ENCODE measurements at places on chromosomes 6 and 20.

- DNase-seq, result no peak
Measured at GRCh38 chr6:144730088-144730645, 445.0 kb downstream of the UTRN start.

- DNase-seq, result no peak
Measured at GRCh38 chr20:52490711-52491430, 299.3 kb upstream of the ZFP64 start.

- DNase-seq, result no peak
Measured at GRCh38 chr6:33827546-33828451, 24.0 kb upstream of the MLN start.

DNA sequence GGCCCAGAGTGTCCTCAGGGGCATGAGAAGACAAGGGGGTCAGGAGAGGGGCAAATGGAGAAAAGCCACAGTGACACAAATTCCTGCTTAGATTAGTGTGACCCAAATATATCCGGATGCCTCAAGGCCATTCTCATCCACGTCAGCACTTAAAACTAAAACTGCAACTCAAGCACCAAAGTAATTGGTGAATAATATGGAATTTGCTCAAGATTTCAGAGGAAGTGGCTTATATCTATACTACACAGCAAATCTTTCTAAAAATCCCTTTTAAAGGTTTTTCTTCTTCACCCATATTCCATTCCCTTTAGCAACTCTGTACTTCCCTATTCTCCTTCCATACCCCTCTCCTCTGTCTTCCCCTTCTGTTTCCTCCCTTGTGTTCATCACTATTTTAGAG is 15.2 kb downstream of the DEF6 start:
- DNase-seq, result no peak

GRCh38 chr20:40902661-40903060 is 126.0 kb upstream of the TOP1 start:
- no peak for DNase-seq

DNA sequence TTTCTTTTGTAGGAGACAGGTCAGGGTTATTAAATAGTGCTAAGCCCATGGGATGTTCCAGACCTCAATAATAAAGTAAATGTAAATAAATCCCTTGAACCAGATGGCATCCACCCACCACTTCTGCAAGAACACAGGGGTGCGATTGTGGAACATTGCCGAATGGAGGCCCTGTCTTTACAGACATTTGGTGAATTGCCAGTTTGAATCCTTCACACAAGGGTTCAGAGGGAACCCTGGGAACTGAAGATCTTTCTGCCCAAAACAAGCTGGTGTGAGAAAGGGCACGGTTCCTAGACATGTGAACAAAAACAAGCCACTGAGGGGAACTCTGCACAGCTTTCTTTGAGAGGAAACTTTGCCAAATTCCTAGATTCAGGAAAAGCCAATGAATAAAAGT is 30.2 kb upstream of the RNF8 start:
- DNase-seq, result peak; percentile 88

- DNase-seq, result no peak
Measured at GRCh38 chr6:33053230-33053629, 20.2 kb downstream of the HLA-DPA1 start.

Measured in DMS 273 treated with DMSO at 0.1 percent for 48 hours (cell line).